ENCODE measurements at places on chromosomes 3 and 15.
A peak's percentile ranks its signal among the peaks of the same experiment; 100 is the strongest.

DNA sequence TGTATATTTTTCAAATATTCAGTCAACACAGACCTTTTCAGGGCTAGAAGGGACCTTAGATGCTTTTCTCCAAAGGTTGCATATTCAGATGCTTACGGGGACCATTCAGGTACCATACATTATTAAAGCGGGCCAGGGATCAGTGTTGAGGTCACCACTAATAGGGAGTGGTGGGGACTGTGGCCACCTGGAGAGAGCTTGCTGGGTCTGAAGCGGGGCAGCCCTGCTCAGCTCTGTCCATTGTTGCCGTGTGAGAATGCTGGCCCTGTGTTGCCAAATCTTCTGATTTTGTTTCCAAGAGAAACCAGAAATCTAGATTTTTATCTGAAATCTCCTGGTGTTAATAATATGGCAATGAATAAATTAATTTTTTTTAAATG, 23.7 kb downstream of the ABHD2 start:
- DNase-seq, result no peak

- DNase-seq, result peak; percentile 26
These were observed 611 bp downstream of the PIAS1 start for GRCh38 chr15:68054628-68055223.

DNA sequence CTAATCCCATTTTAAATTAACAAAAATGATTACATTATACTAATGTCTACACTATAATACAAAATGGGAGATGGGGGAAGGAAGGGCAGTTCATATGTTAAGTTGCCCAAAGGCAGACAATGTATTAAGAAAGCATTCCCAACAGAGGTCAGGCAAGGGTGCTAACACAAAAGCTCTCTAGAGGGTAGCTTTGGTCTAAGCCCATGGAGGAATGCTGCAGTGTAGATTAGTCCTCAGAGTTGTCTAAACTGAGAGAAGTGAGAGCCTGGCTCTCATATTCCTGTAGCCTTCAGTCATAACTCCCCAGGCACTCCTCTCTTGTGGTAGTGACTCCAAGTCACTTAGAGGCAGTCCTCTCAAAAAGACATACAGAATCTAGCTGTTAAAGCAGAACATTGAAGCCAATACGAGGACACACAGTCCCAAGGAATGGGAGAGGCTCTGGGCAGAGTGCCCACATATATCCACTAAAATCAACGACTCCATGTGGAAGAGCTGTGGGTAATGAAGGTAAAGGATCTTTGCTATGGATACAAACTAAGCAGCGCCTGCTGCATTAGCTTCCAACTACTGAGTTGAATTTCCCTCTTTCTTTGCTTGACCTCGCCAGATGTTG, 14.5 kb downstream of the NEK10 start:
- no peak for DNase-seq

DNA sequence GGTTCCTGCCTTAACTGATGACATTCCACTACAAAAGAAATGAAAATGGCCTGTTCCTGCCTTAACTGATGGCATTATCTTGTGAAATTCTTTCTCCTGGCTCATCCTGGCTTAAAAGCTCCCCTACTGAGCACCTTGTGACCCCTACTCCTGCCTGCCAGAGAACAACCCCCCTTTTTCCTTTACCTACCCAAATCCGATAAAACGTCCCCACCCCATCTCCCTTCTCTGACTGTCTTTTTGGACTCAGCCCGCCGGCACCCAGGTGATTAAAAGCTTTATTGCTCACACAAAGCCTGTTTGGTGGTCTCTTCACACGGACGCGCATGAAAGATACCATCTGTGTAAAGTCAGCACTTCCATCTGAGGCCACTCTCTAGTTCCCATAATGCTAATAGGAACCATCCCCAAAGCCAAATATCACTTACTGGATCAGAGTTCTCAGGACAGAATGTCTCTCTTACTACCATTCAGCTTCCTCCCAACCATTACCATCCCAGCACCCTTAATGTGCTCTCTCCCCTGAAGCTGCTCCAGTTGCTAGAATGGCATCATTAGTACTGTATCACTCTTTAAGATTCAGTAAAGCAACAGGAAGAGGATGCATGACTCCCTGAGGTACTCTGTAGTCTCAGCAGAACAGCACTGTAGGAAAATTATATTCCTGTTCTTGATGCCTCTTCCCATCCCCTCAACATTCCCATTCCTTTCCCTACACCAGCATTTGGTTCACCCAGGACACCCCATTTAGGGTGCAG, 2.3 kb upstream of the HRG start:
- no peak for DNase-seq

DNA sequence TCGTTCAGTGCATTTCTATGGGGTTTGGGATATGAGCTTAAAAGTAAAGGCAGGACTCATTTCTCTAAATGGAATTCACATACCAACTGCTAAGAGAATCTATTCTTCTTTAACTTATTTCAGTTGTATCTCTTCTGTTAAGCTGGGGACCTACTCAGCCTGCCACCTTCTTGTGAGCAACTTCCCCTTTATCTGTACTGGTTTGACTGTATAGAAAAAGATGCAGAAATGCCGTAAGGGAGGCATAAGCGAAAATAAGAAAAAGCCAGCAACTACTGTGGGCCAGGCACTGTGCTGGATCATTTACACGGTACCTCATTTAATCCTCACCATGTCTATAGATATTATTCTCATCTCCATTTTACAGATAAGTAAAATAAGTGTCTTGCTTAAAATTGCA, 38.4 kb downstream of the RBMS3 start:
- no peak for DNase-seq

DNA sequence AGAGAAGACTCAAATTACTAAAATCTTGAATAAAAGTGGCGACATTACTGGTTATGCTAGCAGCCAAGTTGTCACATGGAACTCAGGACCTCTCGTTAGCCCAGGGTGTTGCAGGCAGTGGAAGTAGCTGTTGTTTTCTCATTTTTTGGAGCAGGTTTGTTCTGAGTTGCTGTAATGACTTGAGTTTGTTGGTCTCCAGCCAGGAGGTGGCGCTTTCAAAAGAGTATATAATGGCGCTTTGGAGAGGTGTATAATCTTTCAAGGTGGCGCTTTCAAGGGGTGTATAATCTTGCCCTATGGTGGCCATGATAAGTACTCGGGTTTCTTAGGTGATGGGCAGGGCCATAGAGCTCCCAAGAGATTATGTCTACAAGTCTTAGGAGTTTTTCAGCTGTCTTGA, 632.7 kb downstream of the NTRK3 start:
- DNase-seq, result no peak

- no peak for DNase-seq
These were observed 746.6 kb upstream of the CFAP20DC start for GRCh38 chr3:59796456-59796855.

- no peak for DNase-seq
These were observed 140.5 kb upstream of the SMAD3 start for GRCh38 chr15:66924889-66925288.

- DNase-seq, result no peak
These were observed 8.2 kb upstream of the APEH start for GRCh38 chr3:49665822-49666519.
